ENCODE measurements at places on chromosomes 5 and 9.

- peak; percentile 93 for DNase-seq
Observed at GRCh38 chr9:86795823-86796553, 151.3 kb downstream of the GAS1 start.

DNA sequence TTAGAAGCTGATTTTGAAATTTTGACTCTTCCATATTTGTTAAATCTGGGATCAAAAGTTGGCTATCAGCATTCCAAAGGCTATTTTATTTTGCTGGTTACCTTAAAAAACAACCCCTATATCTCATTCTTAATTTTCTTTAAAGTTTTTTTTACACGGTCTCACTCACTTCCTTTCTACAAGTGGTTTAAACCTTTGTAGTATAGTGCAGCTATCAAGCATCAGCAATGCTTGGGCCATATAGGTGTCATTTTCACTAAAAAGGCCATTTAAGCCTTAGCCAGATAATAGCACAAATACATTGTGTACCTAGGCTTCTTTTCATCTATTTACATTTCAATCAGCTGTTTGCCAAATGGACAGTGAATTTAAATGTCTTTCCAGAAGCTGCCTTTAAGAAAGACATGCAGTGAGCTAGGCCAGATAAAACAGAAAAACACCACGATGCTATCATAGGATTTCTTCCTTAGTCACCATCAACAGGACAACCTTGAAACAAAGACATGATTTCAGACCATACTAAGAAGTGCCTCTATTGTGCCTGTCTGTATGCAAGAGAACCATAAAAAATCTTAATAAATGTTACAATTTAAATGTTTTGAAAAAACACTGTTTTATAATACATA is 104.2 kb downstream of the RAPGEF6 start:
- no peak for DNase-seq

DNA sequence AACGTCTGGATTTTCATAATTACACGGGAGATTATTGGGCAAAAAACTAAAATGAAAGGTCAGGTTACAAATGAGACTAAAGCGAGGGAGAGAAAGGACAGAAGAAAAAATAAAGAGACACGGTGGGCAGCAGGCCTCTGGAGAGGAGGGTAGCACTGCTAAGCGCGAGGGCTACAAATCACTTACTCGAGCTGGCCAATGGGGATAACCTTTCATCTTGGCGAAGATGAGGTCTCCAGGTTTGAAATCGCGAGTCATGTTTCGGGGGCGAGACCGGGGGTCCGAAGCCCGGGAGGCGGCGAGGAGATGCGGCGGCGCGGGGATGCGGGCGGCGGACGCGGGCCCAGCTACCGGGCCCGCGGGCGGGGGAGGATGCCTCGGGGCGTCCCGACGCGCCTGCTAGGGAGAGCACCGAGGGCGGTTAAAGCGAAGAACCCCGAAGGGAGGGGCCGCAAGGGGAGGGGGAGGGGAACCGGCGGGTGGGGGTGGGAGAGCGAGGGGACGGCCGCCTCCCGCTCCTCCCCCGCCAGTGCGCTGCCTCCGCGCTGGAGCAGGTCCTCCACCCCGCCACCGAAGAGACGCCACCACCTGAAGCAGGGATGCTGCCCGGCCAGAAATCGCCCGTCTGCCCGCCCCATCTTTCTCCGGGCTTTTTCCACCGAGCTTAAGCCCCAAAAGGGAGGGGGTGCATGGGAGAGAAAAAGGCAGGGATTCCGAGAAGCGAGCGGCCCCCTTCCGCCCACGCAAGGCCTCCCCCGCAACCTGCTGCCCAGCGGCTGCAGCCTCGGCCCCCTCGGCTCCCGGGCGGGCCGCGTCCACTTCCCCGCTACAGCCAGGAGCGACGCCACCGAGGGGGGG is 610 bp downstream of the PSIP1 start:
- DNase-seq: peak; percentile 17

- DNase-seq: no peak
Observed at GRCh38 chr9:88590558-88591146, 55.7 kb downstream of the NXNL2 start.

DNA sequence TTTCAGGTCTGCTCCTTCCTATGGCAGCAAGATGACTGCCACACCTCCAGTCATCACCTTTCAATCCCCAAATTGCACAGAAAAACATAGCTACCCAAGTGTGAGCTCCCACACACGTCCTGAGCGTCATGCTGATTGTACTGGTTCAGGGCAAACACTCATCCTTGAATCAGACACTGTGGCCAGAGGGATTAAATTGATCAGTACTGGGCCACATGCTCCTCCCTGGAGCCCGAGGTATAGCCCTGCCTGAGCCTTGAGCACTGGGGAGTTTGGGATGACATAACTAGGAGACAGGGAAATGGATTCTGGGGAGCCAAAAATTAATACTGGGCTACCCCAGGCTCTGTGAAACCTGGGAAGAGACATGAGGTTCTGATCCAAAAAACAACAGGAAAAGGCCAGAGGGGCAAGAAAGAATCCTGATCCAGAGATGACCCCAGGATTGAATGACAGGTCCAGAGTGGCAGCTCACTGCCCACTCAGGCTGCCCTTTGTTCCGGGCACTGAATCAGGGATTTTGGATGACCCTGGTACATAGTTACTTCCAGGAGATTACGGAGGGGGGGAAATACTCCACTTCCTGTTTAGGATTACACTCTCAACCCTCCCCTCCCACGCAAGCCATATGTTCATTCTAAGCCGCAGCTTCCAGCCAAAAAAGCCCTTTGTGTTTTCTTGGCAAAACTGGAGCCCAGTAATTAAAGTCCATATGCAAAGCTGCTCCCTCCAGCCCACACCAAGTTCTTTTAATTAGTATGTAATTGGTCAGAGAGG is 141.6 kb upstream of the SPRY4 start:
- peak; percentile 79 for DNase-seq

GRCh38 chr5:57166276-57166675 is 7.6 kb upstream of the GPBP1 start:
- DNase-seq: peak; percentile 40

DNA sequence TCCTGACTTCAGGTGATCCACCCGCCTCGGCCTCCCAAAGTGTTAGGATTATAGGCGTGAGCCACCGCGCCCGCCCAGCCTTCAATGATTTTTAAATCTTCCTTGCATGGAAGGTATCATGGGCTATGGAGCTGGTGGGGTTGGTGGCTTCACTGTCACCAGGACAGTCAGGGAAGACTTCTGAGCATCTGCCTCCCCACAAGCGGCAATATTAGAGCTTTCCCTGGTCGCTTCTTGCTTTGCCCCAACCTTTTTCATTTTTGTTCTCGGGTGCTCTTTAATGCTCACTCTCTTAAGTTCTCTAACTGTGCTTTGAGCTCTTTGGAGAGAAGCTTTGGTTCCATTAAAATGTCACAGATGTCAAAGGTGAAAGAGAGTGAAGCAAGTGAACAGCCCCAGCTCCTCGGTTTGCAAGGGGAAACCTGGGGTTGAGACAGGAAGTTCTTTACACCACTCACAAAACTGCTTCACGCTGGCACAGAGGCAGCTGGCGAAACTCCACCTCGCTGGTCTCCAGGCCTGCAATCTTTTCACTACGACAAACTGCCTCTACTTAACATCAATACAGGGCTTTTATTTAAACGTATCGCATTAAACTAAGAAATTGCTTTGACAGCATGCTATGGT is 142.5 kb upstream of the RETREG1 start:
- peak; percentile 30 for DNase-seq

Data from fibroblast of pulmonary artery (primary cell).